ENCODE measurements at places on chromosomes 1 and 21.

DNA sequence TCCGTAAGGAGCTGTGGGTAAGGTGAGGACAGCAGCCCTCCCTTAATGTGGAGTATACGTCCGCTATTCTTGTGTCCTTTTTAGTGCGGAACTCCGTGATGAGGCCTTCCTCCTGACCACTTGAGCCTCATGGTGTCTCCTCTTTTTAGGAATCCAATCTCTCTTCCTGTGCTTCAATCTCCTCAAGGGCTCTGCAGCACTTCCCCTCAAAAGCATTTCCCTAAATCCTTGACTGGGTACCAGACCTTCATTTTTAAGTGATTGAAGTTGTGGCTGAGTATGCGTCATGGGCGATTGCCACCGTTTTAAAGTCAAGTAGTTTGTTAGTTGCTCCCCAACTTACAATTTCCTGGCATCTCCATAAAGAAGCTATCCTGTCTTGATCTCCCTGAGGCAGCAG, 62.8 kb downstream of the SAMSN1 start:
- DNase-seq: no peak

- peak; percentile 90 for DNase-seq
Observed at GRCh38 chr1:154970631-154971340, at the start of gene SHC1. Gene SHC1 (minus strand): TSS chr1:154970747. CDS start chr1:154970526, 221 bp downstream.

DNA sequence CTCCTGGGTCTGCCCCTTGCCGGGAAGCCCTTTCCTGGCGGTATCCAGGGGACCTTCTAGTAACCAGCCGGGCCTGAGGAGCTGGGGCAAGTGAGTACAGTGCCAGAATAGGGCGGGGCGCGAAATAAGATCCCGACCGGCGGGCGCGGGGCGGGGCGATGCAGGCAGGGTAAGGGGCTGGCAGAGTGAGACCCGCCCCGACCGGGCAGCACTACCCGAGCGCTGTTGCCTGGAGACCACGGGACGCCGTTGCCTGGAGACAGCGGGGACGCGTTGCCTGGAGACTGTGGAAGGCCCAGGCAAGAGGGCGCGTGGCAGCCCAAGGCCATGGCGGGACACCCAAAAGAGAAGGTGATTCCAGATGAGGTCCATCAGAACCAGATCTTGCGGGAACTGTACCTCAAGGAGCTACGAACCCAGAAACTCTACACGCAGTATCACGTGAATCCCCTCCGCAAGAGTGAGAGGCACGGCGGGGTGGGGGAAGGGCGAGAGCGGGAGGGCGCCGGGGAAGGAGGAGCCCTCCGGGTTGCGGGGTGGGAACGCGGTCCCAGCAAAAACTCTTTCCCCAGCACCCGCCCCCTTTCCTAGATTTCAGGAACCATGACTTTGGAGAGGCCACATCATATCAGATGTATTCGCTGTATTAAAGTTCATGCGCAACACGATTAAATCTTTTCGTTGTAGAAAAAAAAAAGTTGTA, 24.3 kb downstream of the EBNA1BP2 start:
- peak; percentile 53 for DNase-seq

- DNase-seq: no peak
Observed at GRCh38 chr1:24535021-24535424, 20.9 kb upstream of the NCMAP start.

DNA sequence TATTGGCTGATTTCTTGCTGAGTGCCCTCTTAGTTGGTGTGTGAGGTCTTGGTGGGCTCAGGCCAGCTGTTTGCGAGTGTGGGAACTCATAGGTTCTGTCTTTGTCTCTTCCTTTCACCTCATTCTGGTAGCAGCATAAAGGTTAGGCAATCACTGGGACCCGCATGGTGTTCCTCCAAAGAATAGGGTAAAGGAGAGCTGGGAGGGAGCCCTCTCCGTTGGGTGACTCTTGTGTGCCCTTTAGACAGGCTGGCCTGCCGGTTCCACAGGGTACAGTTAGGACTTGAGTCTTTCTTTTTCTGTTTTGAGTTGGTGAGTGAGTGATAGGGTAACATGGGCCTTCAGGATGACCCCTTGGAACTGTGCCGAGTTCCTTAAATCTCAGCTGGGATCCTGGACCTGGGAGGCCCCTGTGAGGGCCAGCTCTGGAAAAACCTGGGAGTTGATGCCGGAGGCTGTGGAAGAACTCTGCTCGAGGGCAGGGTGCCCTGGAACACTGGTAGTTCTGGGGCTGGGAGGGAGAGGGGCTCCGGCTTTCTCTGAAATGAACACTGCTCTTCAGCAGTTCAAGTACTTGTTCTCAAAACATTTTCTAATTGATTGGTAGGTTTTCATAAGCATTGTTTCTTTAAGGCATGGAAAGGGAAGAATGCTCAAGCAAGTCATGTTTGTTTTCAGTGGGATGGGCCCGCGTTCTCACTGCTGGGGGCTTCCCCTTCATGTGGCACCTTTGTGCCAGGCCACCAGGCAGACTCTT, 2.1 kb upstream of the THAP3 start:
- no peak for DNase-seq

DNA sequence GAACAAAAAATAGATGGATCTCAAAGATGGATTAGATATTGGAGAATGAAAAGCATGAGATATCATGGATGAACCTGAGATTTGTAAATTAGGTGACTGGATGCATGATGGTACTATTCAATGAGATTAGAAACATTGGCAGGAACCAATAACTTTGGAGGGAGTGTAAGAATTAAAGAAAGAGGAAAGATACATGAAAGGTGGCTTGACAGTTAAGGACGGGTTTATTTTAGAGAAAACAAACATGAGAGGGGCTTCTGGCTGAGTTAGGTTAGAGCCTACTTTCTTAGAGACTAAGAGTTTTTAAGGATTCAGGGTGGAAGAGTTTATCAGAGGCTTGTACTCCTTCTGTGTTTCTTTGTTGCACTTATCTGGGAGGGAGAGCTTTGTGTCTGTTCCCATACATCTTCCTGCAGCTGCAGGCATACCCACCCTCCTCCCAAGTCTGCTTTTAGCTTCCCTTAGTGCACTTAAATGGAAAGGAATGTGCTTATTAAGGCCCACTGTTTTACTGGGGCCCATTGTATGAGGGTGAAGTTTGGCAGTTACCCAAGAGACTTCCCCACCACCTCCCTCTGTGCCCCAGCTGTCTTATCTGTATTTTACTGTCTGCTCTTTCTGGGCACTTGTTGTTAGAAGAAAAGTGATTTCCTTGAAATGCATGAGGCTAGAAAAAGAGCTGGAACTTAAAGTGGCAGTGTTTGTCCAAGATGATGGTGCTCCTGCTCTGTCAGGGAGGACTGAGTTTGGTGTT, 26.1 kb upstream of the CR2 start:
- no peak for DNase-seq

DNA sequence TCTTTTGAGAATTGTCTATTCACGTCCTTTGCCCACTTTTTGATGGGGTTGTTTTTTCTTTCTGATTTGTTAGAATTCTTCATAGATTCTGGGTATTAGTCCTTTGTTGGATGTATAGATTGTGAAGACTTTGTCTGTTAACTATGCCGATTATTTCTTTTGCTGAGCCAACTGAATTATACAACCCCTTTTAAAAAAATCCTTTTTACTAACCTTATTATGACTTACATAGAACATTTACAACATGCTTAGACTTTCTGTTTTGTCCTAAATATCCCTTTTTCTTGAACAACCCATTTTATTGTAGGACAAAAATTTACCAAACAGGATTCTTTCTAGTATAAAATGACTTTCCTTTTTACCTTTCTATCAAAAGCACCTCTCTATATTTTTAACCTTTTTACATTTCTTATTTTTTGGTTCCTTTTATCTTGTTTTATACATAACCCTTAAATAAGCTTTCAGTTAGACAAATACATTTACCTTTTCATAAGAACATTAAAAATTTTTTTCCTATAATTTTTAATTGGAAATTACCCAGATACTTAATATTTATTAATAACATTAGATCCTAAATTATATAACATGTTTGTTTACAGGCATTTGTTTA, 70.4 kb upstream of the TTLL7 start:
- DNase-seq: no peak

GRCh38 chr1:203467550-203467921, 8.1 kb upstream of the PRELP start:
- DNase-seq: no peak

GRCh38 chr21:30333736-30334135, 3.8 kb downstream of the KRTAP27-1 start:
- no peak for DNase-seq

GRCh38 chr1:47495176-47495713, 57.4 kb downstream of the FOXD2 start:
- no peak for DNase-seq

- DNase-seq: no peak
Observed at GRCh38 chr1:16116002-16116401, 39.9 kb downstream of the EPHA2 start.

DNA sequence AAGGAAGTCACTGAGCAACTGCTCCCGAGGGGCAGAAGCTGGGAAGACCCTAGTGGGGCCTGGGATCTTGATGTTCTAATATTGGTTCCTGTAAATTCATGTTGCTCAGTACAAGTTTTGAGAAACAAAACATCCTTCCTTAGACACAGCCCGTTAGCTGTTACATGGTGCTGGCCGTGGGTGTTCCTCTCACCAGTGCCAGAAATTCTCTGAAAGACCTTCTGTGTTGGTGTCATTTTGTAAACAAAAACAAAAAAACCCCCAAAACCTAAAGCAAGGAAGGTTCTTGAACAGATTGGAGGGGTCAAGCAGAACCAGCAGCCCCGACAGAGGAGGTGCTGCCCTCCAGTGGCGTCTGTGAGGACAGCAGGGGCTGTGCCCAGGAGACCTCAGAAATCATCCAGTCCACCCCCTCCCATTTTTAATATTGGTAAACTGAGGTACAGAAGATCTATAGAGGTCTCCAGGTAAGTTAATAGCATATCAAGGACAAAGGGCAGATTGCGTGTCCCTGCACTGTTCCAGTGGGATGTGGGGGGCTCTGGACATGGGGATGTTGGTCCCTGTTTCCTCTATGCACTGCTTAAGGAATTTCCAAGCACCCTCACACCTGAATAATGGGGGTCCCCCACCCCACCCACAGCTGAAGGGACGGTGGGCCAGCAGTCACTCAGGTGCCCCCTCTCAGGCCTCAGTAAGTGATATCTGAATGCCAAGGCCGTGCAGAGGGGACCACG, 38.2 kb downstream of the SLC2A7 start:
- DNase-seq: no peak

DNA sequence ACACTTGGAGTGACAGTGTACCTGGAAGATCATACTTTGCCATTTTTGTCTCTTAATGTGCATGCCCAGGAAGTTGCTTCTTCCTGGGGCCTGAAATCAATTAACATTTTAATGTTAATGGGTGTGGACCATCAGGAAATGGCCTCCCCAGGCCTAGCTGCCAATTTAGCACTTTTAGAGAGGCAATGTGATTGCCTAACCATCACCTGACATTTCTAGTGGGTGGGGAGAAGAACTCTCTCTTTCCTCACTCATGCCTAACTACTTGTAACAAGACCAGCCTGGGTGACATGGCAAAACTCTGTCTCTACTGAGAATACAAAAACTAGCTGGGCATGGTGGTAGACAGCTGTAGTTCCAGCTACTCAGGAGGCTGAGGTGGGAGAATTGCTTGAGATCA, 549.0 kb upstream of the RGS18 start:
- DNase-seq: no peak

DNA sequence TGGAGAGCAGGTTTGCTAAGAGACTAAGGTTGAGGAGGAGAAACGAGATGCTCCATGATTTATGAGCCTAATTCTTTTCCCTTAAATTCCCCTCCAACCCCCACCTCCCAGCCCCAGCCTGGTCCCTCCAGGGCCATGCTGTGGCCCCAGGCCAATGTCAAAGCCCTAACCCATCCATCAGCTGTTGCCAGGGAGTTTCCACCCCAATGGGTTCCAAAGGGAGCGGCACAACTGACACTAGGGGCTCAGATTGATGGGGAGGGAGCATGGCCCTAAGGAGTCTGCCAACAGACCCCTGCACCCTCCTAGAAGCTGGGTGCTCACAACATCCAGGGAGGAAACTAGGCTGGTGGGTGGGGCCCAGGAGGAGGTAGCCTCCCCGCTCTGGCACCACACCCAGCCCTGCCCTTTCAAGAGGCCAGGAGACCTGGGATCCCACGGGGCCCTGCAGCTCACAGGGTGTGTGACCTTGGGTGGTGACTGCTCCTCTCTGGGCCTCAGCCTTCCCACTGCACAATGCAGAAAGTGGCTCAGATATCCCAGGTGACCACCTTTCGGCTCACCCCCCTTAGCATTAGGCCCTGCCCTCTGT, 12.9 kb downstream of the AHDC1 start:
- DNase-seq: no peak

DNA sequence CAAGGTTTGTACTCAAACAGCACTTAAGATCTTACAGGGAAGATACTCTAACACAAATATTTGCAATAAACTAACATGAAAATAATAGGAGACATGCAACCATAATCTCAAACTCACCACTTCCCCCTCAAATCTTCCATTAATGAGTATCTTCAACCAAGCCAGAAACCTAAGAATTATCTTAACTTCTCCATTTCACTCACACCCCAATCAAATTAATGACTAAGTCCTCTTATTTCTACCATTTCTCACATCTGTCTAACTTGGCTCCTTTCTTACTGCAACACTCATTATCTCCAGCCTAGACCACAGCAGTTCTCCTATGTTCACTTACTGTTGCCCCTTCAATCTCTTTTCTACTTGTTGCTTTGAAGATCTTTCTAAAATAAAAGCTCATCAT, 10.4 kb downstream of the RBBP5 start:
- DNase-seq: no peak

GRCh38 chr1:118145721-118146120, 39.3 kb downstream of the SPAG17 start:
- no peak for DNase-seq

DNA sequence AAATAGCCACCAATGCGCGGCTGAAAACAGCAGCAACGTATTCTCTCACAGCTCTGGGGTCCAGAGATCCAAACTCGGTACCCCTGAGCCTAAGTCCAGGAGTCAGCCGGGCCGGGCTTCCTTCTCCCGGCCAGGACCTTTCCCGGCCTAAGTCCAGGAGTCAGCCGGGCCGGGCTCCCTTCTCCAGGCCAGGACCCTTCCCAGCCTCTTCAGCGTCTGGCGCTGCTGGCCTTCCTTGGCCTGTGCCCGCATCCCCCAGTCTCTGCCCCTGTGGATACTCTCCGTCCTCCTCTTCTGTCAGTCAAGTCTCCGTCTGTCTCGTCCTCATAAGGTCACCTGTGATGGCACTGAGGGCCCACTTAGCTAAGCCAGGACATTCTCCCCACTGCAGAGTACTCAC, 32.2 kb downstream of the KCNAB2 start:
- DNase-seq: no peak

DNA sequence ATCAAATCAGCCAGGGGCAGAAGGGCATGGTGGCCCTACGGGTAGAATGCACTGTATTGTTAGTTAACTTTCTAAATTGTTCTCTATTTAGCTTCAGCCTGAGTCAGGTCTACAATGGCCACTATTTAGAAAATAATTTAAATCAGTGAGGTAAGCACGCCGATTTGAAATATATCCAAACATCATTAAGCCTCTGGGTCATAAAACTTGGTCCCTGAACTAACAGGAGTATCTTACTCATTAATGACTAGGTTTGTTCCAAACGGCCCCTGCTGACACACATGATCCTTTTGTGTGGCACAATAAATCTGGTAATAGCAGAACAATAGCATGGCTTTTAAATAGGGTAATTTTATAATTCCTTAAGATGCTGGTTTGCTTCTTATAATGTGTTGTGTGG, 48.4 kb downstream of the STX6 start:
- DNase-seq: no peak

Measured in H54 (cell line).